PC-9 (cell line): ENCODE measurements at places on chromosomes 3 and 15. TPM values are rescaled to one million over a fixed set of nuclear protein-coding genes. Genes with fewer than 3 reads are reported as not detected.

DNA sequence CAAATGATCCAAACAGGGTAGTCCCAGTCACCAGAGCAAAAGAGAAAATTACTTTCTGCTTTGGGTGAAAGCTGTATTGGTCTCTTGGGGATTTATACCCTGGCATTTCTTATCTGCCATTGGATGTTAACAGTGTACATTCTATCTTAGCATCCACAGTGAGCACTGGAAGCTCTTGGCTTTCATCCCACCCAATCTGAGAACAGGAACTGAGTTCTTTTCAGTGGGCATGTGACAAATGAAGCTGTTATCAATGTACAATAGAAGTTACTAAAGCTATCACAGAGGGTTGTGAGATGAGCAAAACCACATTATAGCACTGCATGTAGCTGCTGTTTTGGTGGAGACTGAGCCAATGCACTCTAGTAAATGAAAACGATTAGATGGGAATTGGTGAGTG is 300.7 kb downstream of the TUSC7 start:
- no peak for DNase-seq

Gene SLMAP
- 116 and 119 TPM in 2 replicates for total RNA-seq

Gene TSEN2
- total RNA-seq: 22.1 and 26.8 TPM in 2 replicates

DNA sequence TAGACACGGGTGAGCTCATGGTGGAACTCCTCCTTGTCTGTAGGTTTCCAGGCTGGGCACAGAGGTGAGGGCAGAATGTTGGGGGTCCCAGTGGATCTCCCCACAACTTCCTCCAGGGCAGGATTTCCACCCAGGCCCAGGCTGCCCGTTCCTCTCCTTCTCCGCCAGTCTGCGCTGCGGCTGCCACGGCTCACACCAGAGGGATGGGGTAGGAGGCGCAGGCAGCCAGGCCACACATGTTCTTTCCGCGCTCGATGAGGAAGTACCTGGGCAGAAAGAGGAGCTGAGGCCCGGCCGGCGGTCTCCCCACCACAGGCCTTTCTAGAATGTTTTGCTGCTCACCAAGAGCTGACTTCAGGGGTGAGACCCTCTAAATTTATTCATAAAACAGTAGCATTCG is 22.9 kb downstream of the CTSH start:
- DNase-seq: no peak
